ENCODE measurements at places on chromosomes 1 and 21.
A peak's percentile ranks its signal among the peaks of the same experiment; 100 is the strongest.

GRCh38 chr1:204673909-204674649, 11.5 kb downstream of the LRRN2 start:
- no peak for DNase-seq

DNA sequence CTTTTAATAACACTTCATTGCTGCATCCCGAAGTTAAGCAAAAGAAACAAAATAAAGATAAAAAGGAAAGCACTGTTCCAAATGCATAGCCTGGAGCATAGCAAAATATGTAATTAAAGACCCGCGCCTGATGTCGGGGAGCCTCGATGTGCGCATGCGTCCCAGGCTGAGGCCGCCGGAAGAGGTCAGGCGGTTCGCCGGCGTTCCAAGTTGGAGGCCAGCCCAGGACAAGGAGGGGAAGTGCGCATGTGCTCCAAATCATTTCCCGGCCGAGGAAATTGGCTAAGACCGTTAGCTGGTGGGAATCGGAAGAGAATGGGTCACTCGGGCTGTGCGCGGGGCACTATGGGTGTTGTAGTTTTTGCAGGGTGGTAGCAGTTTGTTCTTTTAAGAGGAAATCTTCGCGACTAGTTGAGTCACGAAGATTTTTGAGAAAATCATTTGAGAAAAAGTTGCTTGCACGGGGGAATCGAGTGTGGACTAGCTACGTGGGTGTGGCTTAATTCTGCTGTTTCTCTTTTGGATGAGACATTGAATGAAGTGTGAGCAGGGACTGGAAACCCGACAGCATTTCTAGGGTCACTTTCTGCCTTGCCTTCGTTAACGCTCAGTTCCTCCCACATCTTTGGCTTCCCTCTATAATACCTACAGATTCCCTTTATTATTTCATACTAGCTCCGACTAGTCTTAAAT, 31.0 kb upstream of the CD1D start:
- peak; percentile 80 for DNase-seq

DNA sequence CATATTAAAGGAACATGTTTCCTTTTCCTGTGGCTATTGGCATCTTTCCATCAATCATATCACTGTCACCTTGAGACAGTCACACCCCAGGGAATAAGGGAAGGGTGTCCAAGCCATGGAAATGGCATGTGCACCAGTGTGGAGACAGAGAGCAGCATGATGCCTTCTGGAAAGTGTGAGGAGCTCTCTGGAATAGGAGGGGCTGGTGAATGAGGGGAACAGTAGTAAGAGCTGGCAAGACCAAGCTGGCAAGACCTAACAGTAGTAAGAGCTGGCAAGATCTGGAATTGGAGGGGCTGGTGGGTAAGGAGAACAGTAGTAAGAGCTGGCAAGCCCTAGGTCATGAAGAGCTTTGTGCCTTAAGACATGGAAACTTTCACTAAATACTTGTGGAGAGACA, 186.7 kb downstream of the C1orf94 start:
- DNase-seq = no peak

- no peak for DNase-seq
These were observed 26.2 kb upstream of the EPHA2 start for GRCh38 chr1:16181887-16182719.

DNA sequence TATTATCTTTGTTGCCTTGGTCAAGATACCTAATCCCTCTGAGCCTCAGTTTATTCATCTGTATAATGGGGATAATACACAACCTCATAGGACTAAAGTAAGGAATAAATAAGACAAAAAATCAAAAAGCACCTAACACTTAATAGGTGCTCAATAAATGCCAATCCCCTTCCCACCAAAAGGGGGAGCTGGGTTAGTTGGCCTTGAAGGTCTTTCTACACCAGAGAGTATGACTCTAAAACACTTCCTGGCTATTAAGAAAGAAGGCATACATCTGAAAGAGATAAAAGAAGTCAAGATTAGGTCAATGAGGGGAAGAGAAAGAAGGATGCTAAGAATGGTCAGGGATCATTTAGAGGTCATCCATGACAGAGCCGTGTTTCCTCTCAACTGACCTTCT, 11.1 kb downstream of the VSIG8 start:
- no peak for DNase-seq

GRCh38 chr1:94679332-94680038, 137.9 kb upstream of the F3 start:
- DNase-seq = no peak

All from stimulated activated CD4-positive, alpha-beta T cell treated with anti-CD3 and anti-CD28 coated beads, Interleukin-2, amount 100 ng/mL, for 24 hours (primary cell).